ENCODE measurements at places on chromosomes 5 and 9.

GRCh38 chr5:31748458-31749172 lies 109.7 kb downstream of the PDZD2 start:
- no peak for DNase-seq

DNA sequence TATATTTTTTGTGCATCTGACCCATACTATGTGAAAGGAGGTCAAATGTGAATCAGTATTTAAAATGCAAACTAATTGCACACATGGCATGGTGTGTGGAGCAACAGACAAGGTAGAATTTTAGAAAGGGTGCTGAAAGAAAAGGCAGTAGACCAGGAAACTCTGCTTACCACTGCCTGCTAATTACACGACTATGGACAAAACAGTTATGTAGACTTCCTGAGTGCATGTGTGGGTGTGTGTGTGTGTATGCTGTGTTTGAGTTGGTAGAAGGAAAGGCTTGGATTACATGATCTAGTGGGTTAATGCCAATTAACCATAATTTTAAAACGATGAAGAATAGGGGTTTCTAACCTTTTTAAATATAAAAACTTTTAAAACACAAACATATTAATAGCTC lies 349.9 kb downstream of the SH3GL2 start:
- DNase-seq = no peak

GRCh38 chr9:4622016-4622415 lies 40.1 kb upstream of the PLPP6 start:
- DNase-seq = no peak

DNA sequence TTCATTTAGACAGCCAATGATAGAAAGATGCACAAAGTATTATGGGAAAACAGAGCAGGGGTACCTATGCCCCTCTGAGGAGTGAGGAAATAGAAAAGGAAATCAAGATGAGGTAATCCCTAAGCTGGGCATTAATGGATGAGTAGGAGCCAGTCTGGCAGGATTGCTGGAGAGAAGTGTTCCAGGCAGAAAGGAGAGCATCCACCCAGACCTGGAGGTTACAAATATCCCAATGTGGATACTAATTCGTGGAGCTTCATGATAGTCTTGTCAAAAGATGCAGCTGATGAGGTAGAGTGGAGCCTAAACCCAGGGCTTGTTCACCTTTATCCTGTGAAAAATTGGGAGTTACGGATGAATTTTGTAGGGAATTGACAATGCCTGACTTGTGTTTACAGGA lies 328.0 kb downstream of the ZNF608 start:
- DNase-seq = no peak

DNA sequence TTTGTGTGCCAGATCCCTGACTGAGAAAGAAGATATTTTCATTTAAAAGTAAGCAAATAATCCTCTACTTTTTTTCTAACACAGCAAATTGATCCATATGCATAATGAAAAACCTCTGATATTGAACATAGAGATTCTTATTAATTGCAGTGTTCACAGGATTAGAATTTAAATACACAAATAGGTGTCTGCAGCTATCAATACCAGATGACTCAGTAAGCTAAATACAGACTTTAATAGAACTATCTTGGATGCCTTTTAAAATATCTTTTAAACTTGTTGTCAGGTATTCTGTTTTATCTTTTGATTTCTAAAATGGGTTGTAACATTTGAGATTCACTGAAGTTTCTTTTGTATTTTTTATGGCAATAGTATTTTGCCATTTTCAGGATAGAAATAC lies 43.1 kb downstream of the NIPBL start:
- no peak for DNase-seq

DNA sequence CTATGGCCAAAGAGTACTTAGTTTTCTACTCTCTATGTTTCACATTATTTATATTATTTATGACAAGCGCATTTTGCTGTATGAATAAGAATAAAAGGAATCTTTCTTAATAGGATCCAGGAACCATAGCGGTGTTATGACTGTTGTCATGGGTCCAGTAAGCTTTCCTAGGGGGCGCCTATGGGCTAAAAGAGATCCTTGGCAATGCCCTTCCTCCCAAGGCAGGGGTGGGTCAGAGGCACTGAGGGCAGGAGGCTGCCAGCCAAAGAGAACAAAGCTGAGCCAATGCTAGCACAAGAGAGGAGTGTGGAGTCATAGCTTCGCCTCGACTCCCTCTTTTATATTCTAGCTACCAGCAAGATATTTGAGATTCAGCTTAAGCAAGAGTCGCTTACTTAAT lies 98.4 kb upstream of the GNAQ start:
- DNase-seq = no peak

DNA sequence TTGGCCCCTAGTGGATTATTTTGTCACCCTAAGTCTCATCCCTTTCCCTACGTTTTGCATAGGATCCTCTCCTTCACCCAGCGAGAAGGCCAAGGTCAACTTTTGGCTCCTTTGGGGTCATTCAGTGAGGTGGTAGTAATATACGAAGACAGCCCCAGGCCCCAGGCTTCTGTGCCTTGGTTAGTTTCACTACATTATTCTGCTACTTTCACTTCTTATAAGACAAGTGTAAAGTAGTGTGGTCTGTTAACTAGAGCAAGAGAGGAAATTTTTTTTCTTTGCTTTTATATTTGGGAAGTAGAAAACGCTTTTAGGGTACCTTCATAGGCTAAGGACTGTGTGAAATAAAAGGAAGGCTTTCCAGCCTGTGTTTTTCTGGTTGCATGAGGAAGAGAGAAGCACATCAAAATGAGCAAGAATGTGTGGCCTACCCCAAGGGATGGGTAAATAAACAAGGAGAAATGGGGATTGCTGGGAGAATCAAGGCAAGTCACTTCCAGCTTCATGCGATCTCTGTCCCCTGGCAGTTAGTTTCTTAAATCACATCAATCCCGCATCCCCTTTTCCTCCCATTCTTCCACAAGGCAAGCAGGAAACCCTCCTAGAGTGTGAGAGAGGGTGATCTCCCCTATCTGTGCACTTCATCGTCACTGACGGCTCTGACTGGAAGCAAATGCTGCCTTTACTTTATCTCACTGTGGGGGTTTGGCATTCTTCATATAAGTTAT lies 677.0 kb upstream of the WWC1 start:
- no peak for DNase-seq

DNA sequence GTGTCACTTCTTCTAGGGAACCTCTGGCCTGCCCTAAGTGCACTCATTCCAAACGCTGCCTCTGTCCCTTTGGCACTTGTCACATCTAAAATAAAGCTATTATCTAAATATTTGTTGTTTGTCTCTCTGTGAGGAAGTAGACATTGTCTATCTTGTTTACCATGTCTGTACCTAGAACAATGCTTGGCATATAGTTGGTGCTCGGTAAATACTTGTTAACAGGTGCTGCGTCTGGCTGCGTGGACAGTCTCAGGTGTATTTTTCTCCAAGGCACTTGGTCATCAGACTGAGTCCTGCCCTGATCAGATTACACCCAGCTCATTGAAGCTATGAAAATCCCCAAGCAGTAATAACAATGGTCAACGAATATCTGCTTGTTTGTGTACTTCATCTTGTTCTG lies 174.9 kb upstream of the SMIM23 start:
- no peak for DNase-seq

DNA sequence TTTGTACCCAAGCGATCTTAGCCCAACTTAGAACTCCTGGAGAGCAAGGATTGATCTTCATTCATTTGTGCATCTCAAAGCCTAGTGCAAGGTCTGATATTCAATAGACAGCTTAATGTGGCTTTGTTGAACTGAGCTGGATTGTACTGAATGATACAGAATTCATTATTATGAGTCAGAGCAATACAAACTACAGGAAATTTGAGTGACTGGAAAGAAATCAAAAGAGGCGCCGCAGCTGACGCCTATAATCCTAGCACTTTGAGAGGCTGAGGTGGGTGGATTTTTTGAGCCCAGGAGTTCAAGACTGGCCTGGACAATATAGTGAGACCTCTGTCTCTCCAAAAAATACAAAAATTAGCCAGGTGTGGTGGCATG lies 58.6 kb downstream of the ENC1 start:
- DNase-seq = no peak

DNA sequence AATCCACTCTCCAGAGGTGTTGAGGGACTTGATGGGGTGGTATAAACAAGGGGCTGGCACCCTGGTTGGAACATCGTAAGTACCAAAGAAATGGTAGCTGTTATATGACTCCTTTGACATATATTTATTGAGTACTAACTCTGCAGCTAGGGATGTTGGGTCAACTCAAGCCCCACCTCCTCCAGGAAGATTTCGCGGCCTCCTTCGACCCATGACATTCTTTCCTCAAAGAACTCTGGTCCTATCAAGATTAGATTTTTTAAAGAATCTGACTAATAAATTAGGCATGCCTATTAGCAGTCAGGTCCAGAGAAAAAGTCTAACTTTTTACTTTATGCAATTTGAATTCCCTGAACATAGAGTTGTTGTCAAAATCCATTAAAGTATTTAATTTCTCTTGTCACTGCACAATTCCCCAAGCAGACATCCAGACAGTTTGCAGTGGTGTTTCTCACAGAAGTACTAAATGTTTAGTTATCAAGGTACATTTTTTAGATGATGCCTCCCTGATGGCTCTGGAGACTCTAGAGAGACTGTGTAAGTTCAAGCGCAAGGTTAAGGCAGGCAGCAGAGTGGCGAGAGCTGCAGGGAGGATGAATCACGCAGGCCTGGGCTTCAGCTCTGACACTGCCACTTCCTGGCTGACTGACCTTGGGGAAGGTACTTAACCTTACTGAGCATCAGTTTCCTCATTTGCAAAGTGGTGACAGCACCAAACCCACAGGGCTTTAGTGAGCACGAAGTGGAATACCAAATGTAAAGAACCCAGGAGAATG lies 209.6 kb downstream of the TTLL11 start:
- DNase-seq = no peak

- DNase-seq = no peak
Measured at GRCh38 chr9:114284316-114285060, 38.4 kb upstream of the ORM1 start.

GRCh38 chr9:16721972-16722371 lies 148.5 kb downstream of the BNC2 start:
- no peak for DNase-seq

DNA sequence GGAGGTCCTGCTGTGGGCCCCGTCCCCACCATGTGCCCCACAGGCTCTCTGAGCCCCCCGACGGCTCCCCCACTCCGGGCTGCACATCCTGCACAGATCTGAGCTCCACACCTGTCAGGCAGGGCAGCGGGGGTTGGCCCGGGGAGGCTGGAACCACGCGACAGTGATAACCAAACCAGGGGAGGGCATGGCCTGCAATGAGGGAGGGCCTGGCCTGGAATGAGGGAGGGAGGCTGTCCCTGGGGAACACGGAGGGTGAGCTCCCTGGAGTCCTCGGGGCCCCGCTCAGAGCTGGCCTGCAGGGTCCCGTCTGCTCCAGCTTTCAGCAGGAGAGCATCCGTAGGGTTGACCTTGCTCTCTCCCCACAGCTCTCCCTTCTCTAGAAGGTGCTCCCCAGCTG lies 30.5 kb downstream of the SLC9A3 start:
- DNase-seq = no peak
